Anterior cingulate cortex (tissue), 58 donors: ENCODE measurements at places on chromosomes 6 and 20.
A peak's percentile ranks its signal among the peaks of the same experiment; 100 is the strongest.

DNA sequence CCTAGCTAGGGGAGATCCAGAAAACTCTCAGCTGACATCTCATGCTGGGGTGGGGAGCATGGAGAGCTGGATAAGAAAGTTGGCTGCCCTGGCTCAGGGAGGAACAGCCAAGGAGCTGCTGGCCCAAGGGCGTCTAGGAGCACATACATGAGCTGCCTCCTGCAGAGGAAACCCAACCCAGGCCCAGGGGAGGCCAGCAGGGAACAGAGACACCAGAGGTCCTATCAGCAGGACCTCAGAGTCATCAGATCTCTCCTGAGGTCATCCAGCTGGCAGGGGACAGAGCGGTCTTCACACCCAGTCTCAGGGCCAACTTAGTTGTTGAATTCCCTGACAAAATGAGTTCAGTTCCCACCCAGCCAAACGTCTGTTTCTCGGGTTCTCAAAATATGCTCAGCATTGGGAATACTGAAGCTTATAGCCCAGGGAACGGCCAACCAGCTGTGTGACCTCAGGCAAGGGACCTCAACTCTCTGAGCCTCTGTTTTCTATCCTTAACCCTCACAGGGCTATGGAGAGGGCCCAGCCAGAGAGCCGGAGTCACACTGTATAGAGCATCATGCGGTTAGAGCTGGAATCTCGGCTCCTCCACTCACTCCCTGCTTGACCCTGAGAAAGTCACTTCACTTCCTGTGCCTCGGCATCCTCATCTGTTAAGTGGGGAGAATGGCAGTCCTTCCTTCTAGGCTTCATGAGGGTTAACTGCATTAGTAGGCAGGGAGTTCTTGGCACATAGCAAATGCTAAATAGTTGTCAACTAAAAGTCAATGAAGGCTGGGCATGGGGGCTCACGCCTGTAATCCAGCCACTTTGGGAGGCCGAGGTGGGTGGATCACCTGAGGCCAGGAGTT is 13.8 kb downstream of the ADA start:
- no peak for DNase-seq

DNA sequence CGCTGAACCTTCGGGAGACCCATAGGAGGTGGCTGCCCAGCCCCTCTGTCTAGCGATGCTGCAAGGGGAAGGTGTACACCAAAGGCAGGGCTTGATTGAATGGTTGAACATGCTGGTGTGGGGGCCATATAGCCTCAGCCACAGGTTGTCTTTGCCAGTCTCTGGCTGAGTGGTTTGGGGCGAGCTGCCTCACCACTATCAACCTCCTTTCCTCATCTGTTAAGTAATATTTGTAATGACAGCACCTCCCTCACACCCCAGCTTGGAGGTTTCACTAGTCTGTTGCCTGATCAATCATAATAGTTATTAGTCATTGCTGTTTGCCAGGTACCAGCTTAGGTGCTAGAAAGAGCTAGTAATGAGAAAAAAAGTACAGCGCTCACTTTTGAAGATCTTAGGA is 11.8 kb upstream of the ZNF831 start:
- DNase-seq = no peak

DNA sequence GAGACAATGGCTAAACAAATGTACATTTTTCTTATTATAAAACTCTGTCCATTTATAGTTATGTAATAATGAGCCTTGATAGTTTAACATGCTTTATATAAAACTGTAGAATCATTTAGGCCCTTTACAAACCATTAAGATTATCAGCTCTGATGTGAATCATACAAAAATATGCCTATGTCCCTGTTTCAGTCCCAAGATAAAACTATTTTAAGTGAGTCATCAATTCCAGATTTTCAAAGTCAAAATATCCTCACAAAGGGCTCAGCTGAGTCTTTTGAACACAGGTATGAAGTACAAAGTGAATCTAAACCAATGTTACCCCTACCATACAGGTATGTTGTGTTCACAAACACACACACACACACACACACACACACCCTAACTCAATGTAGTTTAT is 88.0 kb downstream of the PTPRK start:
- DNase-seq = no peak

DNA sequence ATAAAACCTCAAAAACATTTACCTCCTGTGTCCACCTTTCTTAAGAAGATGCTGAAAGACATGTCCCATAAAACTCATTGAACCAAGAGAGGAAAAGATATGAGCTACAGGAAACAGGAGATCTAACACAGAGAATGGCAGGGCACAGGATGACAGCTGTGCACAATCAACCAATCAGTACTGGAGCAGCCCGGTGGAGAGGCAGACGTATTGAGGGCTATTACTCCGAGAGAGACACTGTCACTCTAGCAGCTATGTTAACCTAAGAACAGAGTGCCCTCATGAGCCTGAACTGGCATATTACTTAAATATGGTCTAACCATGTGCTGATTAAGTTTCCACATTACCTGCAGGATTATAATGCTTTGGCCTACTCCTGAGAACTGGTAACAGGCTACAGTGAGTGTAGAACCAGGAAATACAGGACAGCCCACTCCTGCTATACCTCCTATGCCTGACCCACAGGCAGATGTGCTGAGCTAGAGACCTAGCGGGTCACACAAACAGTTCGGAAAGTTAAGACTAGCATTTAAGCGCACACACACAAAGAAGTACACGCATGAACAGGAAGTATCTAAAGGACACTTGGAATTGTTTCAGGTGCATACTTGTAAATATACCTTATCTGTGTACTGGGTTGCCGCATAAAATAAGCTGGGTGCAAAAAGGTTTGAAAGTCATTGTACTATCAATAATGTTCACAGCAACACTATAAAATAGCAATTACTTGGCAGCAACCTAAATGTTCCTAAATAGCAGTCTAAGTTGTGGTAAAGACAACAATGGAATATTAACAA is 199.3 kb upstream of the SHLD1 start:
- no peak for DNase-seq

- DNase-seq = no peak
Measured at GRCh38 chr20:32474009-32474716, 111.0 kb downstream of the NOL4L start.

DNA sequence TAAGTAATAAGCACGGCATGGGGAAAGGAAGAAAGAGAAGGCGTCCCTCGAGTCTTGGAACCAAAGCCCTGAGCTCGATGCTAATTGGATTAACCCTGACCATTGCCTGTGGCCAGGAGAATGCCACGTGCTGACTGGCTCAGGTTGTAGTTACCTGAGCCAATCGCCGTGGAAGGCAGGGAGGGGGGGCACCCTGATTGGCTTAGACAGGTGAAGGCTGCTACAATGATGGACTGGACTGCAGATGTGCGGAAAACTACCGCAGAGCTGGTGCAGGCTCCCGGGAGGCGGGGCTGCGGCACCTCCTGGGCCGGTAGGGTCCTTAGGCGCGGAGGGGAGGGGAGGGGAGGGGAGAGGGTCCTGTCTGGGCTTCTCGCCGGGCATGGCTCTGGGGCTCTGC is 121.3 kb downstream of the TFAP2C start:
- DNase-seq = peak; percentile 23

DNA sequence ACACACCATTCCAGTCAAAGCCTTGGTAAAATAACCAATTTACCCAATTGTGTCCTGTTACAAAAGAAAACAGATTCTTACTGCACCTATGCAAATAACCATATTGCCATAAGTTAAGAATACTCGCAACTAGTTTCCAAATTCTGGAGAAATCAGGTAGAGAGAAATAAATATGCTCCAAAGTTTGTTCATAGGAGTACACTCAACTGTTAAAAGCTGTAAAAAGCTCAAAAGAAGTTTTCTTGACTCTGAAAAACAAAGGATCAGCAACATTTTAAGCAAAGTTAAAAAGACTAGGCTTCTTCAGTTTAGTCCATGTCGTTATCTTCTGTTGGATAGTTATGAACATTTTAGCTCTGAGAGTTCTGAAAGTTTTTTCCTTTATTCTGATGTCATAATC is 48.0 kb downstream of the CEP85L start:
- DNase-seq = no peak

DNA sequence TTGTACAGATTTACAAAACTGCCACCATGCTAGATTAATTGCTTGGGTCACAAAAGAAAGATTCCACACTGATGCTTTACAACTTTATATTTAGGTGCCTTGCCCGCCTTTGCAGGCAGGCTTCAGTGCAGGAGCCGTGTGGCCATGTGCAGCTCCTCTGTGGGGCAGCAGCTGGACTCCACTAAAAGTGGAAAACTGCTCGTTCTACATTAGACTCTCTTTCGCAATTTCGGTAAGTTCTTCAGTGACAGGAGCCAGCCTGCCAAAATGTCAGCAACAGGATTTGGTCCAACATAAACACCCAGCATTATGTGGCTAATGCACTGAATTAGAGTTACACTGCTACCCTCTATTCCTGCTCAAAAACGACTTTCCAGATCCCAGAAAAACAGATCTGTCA is 174.4 kb upstream of the KCNK16 start:
- no peak for DNase-seq

DNA sequence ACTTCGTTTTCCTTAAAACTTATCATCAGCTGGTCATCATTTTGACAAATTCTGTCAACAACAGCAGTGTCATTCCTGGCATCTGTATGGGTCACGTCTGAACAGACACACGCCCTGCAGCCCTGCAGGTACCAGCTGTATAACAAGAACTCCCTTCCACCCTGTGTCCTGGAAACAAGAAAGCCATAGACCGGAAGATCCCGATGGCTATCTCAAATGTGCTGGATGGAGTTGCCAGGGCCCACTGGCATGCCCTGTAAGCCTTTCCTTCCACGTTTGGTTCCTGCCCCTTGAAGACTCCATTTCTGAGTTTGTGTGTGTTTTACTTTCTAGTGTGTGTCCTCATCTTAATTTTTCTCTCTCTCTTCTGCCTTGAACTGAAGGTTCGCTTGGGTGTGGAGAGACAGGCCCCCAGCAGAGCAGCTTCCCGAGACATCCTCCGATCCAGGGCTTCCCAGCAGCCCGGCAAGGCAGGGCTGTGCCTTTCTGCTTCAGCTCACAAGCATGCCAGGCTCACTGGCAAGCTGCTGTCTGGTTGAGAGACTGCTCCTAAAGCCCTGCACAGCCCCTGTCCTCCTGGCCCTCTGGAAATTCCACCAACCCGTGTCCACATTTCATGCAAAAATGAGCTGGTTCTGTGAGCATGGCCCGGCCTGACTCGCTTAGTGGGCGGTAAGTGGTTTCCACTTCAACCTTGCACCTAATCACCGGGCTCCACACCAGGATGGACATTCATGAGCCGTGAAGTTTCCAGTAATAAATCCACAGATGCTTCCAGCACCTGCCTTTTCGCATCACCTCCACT is 8.7 kb downstream of the GFRA4 start:
- no peak for DNase-seq

- no peak for DNase-seq
Measured at GRCh38 chr6:138815797-138816528, 20.1 kb downstream of the ECT2L start.

DNA sequence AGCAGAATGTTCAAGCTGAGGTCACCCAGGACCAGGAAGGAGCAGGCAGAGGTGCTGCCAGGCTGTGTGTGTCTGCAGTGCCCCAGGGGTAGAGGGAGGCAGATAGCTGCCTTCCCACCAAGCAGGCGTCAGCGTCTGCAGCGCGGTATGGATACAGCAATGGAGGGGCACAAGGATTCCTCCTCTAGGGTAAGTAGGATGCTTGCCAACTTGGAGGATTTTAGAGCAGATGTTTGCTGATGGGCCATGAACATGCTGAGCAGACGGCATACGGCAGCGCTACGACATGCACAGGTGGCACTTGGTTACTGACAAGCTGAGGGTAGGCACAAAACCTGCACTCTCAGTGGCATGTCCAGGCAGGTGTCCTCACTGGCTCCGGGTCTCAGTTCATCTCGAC is 48.1 kb downstream of the PSMG4 start:
- no peak for DNase-seq

GRCh38 chr6:103273048-103273447 is 1586.7 kb downstream of the HACE1 start:
- no peak for DNase-seq

DNA sequence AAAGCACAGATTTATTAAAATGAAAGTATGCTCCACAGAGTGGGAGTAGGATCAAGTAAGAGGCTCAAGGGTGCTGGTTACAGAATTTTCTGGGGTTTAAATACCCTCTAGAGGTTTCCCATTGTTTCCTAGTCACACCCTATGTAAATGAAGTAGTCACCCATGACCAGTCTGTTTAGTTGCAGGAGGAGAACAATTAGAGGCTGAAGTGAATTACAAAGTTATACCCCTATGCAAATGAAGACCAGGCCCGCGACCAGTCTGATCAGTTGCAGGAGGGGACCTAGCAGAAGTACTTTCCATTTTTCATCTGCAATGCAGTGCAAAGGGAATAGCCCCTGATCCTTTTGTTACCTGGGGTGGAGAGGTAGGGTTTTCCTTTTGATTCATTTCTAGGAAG is 11.8 kb upstream of the FILIP1 start:
- no peak for DNase-seq

DNA sequence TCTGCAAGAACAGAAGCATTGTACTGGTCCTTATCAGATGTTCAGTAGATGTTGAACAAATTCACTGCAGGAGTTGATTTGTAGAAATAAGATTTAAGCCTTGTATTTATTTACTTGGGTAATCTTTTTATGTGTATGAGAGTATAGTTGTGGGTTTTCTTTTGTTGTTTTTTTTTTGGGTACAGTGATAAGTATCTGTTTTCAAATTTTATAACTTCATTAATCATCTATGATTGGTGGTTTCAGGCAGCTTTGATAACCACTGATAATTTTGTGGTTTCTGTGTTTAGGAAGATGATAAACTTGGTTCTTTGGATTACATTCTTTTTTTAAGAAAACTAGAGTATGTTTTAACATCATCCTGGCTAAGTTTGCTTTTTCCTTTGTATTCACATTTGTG is 2.8 kb downstream of the AFDN start:
- DNase-seq = no peak

DNA sequence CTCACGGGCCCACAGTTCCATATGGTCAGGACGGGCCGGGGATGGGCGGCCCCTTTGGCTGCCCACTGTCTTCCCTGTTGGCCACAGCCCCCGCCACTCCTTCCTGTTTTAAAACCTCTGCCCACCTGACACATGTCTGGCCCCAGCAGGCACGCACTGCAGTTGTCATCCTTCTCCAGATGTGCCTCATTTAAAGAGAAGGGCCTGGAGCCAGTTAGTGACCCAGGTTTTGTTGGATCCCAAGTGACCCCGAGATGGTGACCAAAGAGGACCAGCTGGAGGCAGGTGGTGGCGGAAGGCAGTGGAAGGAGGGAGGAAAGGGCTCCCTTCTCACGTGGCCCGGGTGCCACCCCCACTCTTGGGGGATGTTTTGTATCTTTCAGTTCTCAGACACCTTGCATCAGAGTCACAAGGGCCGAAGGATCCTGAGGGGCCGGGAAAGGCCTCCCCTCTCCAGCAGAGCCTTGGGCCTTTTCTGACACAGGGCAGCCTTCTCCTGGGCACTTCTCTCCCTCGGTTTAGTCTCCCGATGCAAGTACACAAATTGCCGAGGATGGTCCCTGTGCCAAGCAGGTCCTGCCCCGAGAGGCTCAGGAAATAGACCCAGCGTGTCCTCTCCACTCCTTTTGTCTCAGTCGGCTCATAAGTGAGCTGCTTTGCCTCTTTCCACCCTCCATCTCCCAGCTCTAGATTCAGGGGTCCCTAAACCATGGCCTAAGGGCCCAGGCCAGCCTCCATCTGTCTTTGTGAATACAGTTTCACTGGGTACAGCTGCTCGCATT is 117.6 kb downstream of the SULF2 start:
- no peak for DNase-seq

GRCh38 chr20:37690626-37691369 is 3.0 kb upstream of the CTNNBL1 start:
- DNase-seq = no peak
